ENCODE measurements at places on chromosomes 12 and 14.

DNA sequence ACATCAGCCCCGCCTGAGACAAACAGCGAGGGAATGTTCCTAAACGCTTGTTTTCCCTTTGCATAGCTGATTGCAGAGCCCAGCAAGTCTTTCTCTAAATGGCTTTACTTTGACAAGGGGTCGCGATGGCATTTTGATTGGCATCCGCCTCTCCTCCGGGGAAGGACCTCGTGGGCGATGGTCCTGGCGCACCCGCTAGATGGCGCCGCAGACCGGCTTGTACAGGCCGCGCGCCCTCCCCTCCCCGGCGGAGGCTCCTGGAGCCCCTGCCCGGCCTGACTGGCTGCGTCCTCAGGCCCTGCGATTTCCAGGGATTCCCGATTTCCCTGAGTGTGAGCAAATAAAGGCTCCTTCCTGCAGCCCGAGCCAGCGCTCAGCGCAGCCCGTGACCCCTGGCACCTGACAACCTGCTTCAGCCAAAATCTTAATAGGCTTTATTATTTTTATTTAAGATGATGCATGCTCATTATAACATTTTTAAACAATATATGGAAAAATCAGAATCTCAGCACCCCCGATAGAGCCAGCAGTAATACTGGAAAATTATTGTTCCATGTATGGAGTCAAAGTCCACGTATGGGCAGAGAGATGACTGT lies 468.3 kb downstream of the AACS start:
- DNase-seq, result peak; percentile 87

GRCh38 chr14:33369041-33369440 lies 430.4 kb downstream of the NPAS3 start:
- no peak for DNase-seq

DNA sequence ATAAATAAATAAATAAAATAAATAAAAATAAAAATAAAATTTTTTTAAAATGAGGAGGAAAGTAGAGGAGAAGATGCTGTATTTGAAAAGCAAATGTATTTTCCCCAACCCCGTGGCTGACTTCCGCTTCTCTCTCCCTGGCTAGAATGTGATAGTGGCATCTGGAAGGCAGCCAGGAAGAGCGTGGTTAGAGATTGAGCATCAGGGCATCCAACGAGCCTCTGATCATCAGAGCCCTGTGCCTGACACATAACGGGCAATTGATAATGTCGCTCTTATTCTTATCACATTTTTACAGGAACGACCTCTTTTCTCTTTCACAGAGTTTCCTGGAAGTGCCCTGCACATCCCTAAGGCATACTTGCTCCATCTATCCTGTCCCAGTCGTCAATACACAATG lies 496.9 kb upstream of the TMEM132C start:
- DNase-seq, result no peak

GRCh38 chr12:101671157-101671791 lies 26.2 kb upstream of the CHPT1 start:
- DNase-seq, result no peak

DNA sequence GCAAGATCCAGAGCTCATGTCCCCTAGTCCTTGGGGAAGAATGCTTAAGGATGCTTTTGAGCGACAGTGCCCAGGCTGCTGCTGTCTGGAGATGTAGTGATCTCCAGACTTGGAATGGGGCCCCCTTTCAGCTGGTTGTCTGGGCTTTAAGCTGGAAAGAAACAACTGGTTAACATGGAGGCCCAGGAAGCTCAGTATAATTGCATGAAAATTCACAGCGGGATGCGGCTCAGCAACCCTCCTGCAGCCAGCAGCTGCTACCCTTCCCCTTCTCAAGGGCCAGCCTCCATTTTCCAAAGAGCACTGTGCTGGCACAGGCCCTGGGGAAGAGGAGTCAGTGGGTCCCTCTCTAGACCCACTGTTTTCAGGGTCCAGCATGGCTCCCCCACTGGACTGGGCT lies 26.3 kb downstream of the RAB35 start:
- no peak for DNase-seq

DNA sequence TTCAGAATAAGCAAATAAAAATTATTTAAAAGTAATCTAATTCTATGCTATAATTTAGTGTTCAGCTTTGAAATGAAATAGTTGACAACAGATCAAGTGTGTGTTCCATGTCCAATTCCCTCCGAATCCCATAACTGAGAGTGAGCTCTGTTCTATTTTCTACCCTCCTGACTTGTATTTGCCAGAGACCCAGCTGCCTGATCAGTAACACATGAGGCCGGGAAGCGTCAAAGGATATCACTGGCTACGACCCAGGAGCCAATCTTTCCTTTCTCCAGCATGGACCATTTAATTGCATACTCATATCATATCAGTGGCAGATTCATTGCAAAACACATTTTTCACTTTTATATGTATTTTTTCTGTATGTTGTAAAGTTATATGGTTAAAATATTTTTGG lies 108.8 kb upstream of the TSPAN8 start:
- no peak for DNase-seq

- DNase-seq, result no peak
Observed at GRCh38 chr12:98819821-98820404, 174.8 kb downstream of the APAF1 start.

DNA sequence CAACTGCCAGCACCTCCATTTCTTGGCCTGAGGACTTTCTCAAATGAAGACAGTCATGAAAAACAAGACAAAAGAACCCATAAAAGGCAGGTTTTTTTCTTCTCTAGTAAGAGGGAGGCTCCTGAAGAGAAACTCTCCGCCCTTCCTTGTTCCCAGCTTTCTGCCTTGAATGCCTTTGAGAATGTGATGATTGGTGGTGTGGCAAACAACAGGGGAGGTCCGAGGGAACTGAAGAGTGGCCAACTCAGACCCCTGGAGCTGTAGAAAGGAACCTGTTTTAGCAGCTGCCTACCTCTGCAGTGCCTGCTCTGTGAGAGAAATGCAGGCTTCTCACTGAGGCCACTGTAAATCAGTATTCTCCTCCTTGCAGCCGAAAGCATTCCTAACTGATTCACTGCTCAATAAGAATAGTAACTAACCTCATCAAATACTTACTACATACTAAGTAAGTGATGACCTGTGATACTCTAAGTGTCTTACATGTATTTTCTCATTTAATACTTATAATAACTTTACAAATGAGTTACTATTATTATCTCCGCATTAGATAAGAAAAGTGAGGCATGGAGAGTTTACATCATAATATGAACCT lies 16.7 kb upstream of the ERC1 start:
- no peak for DNase-seq

DNA sequence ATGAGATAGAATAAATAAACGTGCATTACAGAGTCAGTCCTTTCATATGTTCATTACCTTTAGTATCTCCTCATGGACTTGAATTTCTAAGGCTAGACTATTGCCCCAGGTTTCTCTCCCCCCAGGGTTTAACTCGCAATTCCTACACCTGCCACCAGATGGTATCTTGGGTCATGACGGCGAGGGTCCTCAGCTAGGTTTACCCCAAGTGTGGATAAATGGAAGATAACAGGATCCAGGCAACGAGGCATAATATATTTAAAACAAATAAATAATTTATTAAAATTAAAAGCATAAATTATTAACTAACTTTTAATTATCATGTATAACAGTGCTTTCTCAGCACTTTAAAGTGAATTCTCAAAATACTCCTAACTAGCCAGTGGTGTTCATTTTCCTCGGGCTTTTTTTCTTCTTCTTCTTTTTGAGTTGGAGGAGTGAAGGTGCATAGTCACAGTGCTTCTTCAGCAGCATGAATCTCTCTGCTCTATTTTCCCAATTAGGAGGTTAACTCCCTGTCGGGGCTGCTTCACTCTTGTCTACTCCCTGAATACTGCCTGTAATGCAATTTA lies 243.5 kb upstream of the CAND1 start:
- peak; percentile 78 for DNase-seq
